T-cell (primary cell): ENCODE measurements at places on chromosomes 1 and 21.

DNA sequence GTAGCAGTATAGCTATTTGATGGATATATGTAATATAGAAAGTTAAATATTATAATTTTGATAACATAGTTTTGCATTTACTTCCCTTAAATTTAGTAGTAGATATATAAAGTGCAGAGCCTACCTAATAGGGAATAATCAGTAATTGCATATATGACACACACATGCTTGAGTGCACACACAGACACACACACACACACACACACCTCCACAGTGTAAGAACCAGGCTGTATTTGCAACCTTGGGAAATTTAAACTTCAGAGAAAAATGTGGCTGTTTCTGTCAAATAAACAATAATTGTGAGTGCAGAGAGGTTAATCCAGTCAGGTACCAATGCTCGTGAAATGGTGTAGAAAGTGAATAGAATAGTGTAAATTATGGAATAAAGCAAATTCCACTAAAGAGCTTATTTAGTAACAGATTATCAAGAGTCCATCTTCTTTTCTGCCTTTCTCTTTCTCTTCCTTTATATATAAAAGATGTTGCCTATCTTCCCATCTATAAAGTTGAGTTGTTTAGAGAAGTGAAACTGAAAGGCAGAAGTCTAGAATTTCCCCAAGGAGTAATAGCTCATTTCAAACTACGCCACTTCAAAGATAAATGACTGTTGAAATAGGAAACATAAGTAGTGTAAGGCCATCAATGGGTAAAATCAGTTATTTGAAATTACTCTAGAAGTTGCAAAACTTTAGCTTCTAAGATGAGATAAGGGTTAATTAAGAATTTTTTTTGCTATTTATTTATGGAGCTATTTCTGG lies 273.7 kb downstream of the SRGAP2C start:
- DNase-seq = no peak

DNA sequence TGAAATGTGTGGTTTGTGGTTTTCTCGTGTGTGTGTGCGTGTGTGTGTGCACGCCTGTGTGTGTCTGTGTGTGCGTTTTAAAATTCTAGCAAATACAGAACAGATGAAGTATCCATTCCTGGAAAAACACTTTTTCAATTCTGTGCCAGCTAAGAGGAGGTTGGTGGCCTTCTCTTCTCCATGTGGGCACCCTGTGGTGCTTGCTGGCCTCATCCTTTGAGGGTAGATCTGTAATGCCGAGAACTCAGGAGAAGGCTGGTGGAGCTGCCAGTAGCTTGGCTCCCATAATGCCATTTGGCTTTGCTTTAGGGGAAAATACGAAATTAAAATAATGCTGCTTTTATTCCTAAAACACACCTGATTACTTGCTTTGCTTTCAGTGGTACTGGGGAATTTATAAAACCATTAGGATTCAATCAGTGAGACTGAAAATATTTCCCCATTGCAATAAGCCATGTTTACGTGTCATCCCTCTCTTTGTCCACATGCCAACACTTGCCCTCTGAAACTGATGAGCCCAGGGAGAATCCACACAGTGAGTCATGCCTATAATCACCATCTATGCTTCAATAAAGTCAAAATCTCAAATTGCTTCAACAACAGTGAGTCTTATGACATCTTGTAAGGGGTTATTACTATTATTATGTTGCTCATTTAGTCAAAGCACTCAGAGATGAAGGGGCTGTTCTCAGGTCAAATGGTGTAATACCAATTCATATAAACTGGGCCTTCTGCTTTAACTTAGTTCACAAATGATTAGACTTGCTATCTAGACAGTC lies 39.2 kb downstream of the ABCA4 start:
- no peak for DNase-seq

- no peak for DNase-seq
Measured at GRCh38 chr1:233336554-233337456, 9.3 kb downstream of the MAP3K21 start.

GRCh38 chr1:167446966-167447365 lies 71.4 kb downstream of the CD247 start:
- DNase-seq = no peak

- DNase-seq = no peak
Measured at GRCh38 chr1:223772771-223773160, 60.4 kb downstream of the CAPN2 start.
